Ovary (tissue), 10 donors: ENCODE measurements at places on chromosomes 2 and 18.

- DNase-seq = peak; percentile 43
Measured at GRCh38 chr2:37344453-37345361, at the start of gene QPCT. TSS of gene QPCT (plus strand) at chr2:37344630. CDS start at chr2:37344732, 102 bp downstream.

GRCh38 chr2:170086751-170087412 lies 91.1 kb upstream of the MYO3B start:
- DNase-seq = no peak

- no peak for DNase-seq
Measured at GRCh38 chr2:42868096-42868495, 75.7 kb upstream of the HAAO start.

DNA sequence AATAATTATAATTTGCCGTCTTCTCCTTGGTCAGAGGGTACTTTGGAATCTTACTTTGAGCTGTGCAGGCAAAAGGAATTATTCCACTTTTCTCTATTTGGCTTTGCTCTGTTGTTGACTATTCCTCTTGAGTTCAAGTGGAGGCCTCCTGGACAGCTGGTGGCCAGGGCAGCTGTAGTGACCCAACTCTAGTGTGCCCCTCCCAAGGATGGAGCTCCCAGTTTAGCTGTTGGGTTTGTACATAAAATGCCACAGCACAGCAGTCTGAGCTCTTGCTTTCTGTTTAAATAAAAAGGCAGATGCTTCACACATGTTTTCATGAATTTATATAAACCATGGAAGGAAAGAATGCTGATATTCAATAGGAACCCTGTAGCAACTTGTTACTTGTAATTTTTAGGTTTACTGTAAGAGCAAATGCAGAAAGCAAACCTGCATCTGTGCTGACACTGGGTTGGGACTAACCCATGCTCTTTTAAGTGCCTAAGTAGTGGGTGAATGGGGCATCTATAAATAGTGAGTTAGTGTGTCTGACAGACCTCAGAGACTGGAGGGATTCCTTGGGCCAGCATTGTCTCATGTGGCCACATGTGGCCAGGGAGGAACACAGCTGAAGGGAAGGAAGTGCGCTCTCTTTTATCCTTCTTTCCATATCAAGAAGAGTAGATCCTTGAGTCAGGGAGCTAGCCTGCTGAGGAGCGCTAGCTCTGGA lies 121.8 kb downstream of the FHOD3 start:
- no peak for DNase-seq

DNA sequence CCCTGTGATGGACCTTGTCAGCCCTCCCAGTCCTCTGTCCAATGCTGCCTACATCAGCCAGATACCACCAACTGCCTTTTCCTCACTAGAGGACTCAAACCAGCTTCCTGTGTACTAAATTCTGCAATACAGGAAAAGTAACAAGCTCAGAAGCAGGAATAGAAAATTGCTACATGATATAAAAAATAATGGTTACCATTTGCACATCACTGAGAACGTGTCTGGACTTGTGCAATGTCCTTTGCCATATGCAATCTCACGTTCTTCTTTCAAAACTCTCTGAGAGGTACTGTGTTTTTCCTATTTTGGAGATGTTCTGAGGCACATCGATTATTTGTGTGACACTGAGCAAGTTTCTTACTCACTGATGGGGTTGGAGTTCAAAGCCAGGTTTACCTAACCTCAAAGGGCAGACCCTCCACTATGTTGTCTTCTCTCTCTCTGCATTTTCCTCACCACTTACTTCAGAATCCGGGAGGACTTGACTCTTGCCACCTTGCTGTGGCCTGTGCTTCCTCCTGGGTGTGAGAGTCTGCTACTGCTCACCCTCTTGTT lies 12.1 kb downstream of the UPP2 start:
- DNase-seq = no peak

DNA sequence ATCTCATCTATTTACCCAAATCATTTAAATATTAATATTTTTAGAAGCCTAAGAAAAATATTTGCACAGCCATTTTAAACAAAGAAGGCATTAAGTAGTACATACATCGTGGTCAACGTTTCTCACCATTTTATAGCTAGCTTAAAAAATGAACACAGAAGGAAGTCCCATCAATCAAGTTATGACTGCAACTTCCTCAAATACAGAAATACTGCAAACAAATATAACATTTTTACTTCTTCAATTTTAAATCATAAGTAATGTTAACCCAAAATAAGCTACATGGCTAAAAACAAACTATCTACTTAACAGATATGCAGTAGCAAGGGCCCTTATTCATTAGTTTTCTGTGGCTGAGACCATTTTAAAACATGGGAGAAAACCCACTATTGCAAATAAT lies 30.6 kb downstream of the ITSN2 start:
- DNase-seq = no peak

DNA sequence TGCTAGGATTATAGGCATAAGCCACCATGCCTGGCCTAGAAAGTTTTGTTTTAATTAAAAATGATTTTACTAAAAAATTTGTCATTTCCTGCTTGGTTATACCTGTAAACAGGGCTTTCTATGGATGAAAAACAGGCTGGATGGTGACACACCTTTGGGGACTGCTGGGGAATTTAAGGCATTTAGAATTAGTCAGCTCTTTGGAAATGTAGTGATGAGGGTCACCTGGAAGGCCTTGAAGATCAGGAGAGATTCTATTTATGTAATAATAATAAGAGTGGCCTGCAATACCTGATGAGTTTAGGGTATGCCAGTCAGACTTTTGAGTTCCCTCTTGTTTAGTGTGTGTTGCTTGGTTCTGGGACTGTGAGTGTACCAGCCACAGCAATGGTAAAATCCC lies 51.1 kb downstream of the RALBP1 start:
- DNase-seq = no peak

DNA sequence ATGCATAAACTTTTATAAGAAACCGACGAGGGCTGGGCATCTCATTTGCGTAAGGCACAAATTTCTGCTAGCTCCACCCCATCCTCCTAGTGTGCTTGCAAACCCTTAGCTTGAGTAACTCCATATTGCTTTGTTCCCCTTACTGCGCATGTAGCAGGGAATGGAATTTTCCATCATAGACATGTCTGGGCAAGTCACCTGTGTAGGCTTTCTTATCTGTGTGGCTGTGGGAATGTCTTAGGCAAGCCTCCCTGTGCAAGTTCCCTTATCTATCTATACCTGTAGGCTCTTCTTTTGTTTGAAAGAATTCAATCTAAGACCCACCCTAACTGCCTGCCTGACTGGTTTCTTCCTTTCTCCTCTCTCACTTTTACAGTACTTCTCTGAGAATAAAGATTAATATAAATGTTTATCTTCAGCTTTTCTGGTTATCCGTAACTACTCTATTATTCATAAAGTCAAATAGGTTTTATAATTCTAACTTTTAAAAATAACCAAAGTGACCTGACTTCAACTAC lies 217.6 kb upstream of the FIGN start:
- no peak for DNase-seq

DNA sequence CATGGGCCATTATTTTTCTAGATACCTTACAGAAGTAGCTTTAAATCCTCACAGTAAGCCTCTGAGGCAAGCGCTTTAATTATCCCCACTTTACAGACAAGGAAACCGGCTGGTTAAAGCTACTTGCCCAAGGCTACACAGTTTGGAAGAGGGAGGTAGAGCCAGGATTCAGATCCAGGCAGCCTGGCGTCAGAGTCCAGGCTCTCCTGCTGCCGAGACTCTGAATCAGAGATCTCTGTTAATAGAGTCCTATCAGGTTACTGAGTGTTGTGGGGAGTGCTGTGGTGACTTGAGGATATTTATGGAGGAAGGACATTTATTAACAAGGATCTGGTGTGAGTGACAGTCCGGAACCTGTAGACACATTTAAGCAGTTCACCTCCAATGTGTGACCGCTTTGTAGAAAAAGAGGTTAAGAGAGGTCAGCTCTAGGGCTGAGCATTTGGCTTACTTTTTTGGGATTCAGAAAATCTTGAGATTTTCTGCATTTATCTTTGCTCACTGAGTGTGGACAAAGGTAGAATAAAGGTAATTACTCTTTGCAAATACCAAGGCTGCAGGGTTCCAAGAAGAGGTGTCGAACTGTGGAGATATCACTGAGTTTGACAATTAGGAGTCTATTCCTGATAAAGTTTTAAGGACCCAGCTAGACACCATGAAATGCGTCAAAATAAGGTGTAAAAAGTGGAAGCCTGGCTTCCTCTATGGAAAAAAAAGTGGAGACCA lies 1.6 kb upstream of the CEP192 start:
- no peak for DNase-seq

GRCh38 chr2:3727397-3728045 lies 24.1 kb downstream of the DCDC2C start:
- DNase-seq = no peak

DNA sequence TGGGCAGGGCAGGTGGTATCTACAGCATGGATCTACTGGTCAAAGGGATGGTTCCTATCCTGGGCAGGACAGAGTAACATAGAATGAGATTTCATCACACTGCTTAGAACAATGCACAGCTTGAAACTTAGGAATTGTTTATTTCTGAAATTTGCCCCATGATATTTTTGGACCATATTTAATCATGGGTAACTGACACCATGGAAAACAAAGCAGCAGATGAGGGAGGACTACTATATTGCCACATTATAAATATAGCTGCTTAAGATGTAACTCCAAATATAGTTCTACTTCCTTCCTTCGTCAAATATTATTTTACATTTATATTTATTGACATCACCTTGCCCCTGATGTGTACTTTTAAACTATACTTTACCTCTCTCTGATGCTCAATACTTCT lies 254.7 kb downstream of the PTPRM start:
- DNase-seq = no peak

GRCh38 chr18:58321986-58322385 lies 278.0 kb downstream of the NEDD4L start:
- DNase-seq = no peak

DNA sequence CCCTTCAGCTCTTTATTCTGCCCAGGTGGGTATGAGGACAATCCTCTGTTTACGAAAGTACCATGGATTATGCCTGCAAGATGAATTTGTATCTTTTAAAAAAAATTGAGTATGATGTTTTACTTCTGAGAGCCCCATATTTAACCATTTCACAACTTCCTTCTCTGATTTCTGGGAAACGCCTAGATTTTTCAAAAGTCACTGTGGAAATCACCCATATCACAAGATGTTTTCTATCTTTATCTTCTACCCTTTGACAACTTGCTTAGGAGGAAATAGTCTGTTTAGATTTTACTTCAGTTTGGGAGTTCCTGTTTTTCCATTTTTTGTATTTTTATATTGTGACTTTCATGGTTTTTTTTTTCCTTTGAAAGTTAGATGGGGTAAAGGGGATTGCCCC lies 53.0 kb downstream of the ICOS start:
- no peak for DNase-seq

- DNase-seq = no peak
Measured at GRCh38 chr2:161161074-161161706, 962 bp downstream of the TANK start.

- DNase-seq = no peak
Measured at GRCh38 chr18:34001376-34001775, 223.3 kb downstream of the NOL4 start.

DNA sequence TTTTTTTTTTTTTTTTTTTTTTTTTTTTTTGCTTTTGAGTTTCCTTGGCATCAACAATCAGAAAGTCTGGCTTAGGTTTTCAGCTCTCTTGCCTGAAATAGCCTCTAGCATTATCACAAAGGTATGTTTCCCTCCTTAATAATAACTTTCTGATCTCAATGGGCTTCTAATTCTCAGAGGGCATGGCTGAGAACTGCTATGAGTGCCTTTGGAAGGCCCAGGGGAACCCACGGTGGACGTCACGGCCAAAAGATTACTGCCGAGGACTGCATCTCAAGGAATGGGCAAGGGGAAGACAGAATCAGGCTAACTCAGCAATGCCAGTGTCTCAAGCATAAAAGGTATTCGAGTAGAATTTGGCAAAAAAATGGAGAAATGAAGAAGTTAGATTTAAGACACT lies 73.2 kb upstream of the SLC14A2 start:
- no peak for DNase-seq

DNA sequence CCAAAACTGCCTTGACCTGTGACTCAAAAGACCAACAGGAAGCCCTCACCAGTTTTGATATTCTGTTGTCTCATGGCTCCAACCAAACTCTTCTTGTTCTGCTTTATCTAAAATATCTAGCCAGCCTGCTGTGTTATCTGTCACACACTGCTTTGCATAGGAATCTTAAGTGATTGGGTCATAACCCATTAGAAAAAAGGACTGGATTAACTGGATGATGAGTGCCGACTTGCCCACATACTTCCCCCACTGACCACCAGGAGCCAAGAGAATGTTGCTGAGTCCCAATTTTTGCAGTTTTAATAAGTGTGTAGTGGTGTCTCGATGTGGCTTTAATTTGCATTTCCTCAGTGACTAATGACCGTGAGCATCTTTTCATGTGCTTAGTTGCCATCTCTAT lies 6.5 kb downstream of the MOGAT1 start:
- no peak for DNase-seq

- no peak for DNase-seq
Measured at GRCh38 chr2:39217192-39217550, 26.6 kb downstream of the CDKL4 start.
